ENCODE measurements at places on chromosomes 11 and 22.

DNA sequence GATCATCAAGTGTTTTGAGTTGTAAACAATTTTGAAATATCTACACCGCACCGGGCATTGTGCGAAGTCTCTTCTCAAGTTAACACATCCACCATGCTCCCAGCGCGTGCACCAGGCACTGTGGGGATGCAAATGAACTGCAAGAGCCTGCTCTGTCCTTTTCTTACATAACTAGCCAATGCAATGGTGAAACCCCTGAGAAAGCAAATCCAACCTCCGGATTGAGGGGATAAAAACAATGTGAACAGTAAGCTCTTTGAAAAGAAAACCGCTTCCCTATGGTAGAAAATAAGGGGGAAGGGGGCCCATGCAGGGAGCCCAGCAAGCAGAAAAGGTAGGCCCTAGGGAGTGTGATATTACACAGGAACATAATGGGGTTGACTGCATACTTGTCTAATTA is 274.9 kb upstream of the MPPED2 start:
- DNase-seq: no peak

GRCh38 chr11:112658431-112658878 is 302.8 kb upstream of the NCAM1 start:
- DNase-seq: no peak

GRCh38 chr11:117573326-117573725 is 223.7 kb downstream of the DSCAML1 start:
- DNase-seq: no peak

GRCh38 chr11:70628855-70629844 is 230.8 kb downstream of the CTTN start:
- DNase-seq: no peak

DNA sequence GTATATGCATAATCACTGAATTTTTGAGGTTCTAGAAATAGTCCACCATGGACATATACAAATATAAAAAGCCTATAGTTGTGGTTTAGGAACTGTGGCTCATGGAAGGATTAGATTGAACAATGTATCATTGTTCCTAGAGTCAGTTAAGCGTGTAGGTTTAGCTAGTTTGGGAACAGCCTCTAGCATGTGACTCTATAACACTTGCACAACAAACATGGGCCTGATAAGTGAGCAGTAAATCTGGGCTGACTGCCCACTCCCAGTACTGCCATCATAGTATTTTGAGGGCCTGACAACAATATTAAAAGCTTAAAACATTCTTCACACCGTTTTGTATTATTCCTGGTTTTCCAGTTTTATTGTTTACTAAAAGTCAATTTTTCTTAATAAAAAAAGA is 47.0 kb downstream of the YAP1 start:
- DNase-seq: peak; percentile 82

DNA sequence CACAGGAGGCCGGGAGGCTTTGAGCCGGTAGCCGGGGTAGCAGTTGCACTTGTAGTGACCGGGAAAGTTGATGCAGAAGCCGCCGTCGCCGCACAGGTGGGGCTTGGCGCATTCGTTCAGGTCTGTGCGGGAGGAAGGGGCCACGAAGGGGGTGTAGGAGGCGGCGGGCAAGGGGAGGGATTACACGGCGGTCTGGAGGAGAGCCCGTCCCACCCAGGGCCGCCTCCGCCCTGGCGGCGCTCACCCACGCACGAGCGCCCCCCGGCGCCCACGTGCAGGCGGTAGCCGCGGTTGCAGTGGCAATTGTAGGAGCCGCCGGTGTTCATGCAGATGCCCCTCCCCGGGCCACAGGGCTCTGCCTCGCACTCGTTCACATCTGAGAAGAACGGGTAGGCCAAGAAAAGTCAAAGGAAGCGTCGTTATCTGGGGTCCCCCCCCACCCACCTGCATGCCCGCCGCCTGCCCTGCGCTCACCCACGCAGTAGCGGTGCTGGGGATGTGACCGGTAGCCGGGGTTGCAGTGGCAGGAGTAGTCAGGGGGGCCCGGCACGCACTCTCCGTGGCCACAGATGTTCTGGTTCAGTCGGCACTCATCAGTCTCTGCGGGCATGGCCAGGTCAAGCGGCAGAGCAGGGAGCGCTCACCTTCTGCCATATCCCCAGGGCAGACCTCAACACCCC is 10.6 kb downstream of the LTBP3 start:
- DNase-seq: no peak

DNA sequence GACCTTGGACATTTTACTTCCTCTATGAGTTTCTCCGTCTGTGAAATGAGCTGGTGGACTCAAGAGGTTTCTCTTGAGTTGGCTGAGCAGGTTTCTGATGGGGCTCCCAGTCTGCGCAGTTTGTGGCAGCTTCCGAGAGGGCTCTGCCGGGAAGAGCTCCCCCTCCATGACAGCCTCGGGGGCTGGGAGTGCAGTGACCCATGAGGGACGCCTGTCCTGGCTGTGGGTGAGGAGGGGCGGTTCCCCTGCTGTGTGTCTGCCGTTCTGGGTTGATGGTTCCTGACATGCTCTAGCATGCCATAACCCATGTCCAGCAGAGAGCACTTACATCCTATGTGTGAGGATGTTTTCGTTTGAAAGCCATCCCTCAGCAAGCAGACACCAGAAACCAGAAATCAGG is 14.8 kb downstream of the CSF2RB start:
- no peak for DNase-seq

DNA sequence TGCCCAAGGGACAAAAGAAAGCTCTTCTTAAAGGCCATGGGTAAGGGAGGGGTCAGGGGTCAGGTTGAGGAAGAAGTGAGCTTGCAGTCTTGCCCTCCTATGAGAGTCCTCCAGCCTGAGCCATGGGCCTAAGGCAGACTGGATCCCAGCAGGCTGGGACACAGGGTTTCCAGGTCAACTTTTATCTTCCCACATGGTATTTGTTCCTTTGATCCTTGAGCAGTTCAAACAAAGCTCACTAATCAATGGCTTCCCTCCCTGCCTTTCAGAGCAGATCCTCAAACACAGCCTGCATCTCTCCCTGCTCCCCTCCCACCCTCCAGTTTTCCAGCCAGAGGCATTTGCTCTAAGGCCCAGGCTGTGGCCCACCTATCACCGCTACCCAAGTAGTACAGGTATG is 589.3 kb downstream of the INSC start:
- no peak for DNase-seq

DNA sequence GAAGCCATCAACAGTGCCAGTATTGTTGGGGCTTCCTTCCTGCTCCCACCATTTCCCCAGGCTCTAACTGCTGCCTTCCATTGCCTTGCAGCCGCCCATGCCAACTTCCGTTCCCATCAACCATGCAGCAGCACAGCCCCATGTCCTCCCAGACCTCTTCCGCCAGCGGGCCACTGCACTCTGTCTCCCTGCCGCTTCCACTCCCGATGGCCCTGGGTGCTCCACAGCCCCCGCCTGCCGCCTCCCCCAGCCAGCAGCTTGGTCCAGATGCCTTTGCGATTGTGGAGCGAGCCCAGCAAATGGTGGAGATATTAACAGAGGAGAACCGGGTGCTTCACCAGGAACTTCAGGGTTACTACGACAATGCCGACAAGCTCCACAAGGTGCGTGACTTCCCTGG is 53.3 kb downstream of the AMOTL1 start:
- DNase-seq: no peak

DNA sequence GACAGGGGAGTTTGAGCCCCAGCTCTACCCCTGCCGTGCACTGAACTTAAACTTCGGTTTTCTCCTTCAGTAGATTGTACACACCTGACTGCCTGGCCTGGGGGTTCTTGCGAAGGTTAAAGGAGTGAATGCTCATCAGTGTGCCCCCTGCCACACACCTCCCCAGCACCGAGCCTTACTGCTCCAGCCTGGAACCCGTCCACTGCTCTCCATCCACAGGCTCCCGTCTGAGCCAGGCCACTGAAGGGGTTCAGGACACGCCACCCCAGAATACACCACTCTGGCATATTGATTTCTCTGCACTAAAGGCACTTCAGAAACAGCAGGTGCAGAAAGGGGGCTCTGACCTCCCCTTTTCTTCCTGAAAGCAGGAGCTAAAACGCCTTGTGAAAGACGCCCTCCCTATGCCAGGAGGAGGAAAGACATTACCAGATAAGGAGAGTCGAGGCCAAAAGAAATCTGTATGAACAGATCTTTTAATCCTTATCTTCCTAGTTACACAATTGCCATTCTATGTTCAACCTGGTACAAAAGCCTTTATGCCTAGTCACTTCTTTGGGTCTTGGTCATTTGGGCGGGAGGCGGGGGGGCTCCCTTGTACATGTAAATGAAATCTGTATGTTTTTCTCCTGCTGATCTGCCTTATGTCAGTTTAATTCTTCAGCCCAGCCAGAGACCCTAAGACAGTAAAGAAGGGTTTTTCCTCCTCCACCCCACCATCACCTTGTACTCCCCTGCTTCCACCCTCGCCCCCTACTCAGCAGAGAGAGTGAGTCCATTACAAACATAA is 1.9 kb upstream of the SSTR3 start:
- no peak for DNase-seq

- no peak for DNase-seq
Measured at GRCh38 chr11:5524756-5525155, 8.3 kb upstream of the UBQLNL start.

- peak; percentile 95 for DNase-seq
Measured at GRCh38 chr11:15969701-15970329, 386.5 kb downstream of the SOX6 start.

DNA sequence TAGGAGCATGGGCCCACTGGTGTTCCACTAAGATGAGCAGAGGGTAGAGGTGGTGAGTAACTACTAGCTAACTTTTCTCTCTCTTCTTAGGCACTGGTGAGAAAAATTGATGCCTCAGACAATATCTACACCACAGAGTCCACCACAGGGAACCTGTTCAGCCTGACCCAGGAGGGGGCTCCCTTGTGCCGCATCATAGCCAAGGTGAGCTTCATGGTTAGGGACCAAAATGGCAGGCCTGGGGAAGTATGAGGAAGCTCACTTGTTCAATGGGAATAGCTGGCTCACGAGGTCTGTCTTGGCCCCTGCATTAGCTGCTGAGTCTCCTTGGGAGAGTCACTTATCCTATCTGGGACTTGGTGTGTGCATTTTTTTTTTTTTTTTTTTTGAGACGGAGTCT is 75.9 kb downstream of the INSC start:
- no peak for DNase-seq

GRCh38 chr11:115363921-115364320 is 140.3 kb downstream of the CADM1 start:
- no peak for DNase-seq

DNA sequence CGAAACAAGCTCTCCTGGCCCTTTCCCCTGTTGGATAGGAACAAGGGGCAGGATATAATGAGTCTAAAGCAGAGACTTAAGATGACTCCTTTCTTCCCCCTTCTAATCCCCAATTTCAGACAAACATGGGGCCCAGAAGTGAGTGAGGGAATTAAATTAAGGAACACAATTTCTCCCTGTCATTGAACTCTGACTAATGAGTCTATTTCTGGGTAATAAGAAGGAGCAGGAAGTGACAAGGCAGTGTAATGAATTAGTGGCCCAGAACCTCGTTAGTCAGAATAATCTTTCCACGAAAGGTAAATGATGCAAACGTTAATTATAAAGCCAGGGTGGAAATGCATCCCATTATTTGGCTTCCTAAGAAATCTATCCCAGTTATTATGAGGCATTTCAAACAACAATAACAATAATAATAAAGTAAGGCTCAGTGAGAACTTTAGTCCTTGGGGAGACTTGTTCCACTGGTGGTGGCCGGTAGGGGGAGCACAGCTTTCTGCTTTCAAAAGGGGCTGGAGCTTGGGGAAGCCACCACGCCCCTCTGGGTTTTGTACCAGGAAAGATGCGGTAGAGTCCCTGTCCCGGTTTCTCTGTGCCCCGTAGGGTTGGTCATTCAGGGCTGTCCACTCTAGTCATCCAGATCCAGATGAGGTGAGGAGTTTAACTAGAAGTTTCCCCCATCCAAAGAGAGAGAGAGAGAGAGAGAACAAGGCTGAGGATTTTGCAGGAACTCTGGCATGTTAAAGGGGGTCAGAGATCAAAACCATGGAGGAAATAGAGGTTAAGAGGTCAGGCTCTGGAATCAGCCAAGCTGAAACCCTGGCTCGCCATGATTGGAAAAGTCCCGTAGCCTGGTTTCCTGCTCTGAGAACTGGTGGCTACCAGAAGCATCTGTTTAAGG is 298.3 kb downstream of the NTM start:
- DNase-seq: peak; percentile 31
